ENCODE measurements at places on chromosomes 4 and X.

GRCh38 chrX:20144491-20144890 lies 2.9 kb upstream of the EIF1AX start:
- peak; percentile 56 for DNase-seq

GRCh38 chrX:1327651-1328304 lies 8.8 kb upstream of the IL3RA start:
- no peak for DNase-seq

DNA sequence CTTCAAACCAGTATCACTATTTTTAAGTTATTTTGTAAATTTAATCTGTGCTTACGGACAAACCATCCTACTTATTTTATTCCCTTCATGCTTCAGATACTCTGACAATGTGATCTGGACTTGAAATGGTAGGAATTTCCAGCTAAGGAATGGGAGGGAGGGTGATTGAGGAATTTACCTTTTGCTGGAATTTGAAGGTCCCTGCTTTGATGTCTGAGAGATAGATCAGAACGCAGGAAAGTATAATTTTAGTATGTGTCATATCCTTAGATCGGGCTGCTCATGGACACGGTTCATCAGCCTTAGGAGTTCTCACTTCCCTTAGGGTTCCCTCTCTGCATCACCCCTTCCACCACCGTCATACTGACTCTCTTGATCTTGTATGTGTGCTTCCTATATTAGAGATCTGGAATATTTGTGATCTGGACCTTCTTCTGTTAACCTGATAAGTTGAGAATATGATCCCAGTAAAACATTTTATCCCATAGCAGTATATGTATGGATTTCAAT lies 16.8 kb downstream of the OCRL start:
- no peak for DNase-seq

- DNase-seq, result peak; percentile 76
Observed at GRCh38 chrX:100085846-100086245, 324.2 kb downstream of the PCDH19 start.

DNA sequence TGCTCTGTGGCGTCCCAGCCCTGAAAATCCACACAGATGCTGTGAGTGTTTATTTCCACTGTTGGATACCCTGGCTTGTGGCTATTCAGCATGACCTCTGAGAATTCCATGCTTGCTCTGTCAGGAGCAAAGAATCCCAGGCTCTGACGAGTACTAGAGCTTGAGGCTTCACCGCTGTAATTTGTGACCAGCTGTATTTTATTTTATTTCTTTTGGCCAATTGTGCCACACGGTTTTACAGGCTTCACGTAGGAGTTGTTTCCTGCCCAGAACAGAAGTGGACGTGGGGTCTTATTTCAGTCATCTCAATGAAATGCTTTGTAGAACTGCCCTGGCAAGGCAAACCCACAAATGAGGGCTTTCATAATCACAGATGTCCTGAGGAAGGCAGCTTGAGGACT lies 69.4 kb upstream of the CLDN34 start:
- DNase-seq, result peak; percentile 84

- no peak for DNase-seq
Observed at GRCh38 chr4:48799157-48799556, 19.1 kb upstream of the FRYL start.

DNA sequence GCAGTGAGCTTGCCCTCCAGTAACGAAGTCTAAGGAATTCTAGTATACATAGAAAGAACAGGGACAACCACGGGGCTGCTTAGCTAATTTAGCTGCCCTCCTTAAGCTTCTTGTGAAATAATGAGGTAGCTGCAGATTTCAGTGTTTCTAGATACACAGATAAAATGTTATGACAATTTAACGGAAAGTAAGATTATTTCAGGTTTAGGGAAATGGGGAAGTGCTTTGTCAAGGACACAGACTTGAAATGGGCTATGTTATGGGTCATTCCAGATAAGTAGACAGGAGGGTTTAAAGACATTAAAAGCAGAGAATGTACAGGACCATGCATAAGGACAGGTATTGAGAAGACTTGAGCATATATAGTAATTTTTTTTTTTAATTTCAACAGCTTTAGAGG lies 34.2 kb upstream of the ZNF518B start:
- DNase-seq, result no peak

GRCh38 chr4:152579107-152579764 lies 43.3 kb upstream of the FBXW7 start:
- DNase-seq, result no peak

DNA sequence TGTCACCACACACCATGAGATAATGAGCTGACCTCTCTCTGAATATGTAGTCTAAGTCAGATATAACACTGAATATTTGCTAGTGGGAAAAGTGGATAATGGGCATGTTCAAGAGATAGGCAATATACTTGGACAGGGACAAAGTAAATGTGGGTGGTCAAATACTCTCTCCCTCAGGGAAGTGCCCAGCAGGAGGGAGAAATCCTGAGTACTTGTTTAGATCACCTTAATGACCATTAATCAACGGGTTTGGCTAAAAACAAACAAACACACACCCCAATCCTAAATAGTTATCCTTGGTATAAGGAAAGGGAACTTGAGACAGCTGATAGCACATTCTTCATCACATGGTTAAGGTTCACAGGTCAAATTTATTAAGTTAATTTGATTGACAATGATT lies 933.5 kb downstream of the C4orf33 start:
- DNase-seq, result no peak

GRCh38 chr4:37812713-37813112 lies 13.8 kb upstream of the PGM2 start:
- DNase-seq, result peak; percentile 63

GRCh38 chr4:168265327-168265726 lies 53.2 kb downstream of the DDX60 start:
- DNase-seq, result no peak

DNA sequence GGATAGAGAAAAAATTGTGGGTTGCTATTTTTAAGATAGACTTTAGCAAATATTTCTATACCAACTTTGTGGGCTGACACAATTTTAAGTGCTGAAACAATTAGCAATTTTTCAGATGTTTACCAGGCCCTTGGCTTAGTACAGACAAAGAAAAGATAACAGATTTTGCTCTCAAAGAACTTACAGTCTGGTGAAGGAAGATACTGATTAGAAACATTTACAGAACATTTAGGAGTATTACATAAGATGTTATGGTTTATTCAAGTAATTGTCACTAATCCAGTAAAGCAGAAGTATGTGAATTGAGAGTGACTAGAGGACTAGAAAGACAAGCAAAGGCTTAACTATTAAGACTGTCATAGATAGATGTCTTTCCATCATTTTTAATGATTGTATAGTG lies 35.3 kb upstream of the NDUFC1 start:
- no peak for DNase-seq

DNA sequence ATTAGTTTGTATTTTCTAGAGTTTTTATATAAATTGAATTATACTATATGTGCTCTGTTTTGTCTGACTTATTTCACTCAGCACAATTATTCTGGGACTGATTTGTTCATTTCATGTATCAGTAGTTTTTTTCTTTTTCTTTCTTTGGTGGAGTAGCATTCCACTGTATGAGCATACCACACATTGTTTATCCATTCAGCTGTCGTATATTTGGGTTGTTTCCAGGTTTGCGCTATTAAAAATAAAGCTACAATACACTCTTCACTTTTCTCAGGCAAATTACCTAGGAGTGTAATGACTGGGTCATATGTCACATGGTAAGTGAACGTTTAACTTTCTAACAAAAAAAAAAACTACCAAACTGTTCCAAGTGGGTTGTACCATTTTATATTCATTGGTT lies 9.6 kb upstream of the OTUD4 start:
- peak; percentile 15 for DNase-seq

DNA sequence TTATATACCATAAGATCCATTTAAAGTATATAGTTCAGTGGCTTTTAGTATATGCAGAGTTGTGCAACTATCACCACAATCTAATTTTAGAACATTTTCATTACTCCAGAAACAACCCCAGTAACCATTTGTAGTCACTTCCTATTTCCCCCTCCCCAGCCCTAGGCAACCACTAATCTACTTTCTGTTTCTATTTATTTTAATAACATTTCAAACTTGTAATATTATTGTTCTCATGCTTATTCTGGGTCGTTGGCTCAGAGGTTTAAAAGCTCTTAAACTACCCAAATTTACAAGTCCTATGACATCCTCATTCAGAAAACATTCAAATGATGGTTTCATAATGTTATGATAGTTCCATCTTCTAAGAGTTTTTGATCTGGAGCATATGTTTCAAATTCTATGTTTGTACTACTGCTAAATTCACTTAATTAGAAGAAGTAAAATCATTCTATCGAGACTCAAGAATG lies 18.4 kb downstream of the XIAP start:
- peak; percentile 58 for DNase-seq

GRCh38 chr4:96675416-96675815 lies 835.5 kb downstream of the PDHA2 start:
- no peak for DNase-seq

DNA sequence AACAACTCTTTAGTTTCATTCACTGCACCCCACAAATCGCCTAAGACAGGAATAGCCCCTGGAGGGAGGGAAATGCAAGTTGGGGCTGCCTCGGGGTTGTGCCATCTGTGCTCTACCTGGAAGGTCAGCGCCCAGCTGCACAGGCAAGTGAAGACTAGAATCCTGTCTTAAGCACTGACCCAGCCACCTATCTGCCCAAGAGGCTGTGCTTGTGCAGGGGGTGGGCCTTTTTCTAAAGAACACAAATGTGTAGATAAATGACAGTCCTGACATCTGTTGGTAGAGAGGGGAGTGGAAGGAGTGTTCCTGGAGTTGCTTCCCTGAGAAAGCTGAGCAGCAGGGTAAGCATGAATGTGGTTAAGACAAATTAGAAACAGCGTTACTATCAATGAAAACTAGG lies 15.7 kb downstream of the ZNF518B start:
- no peak for DNase-seq

DNA sequence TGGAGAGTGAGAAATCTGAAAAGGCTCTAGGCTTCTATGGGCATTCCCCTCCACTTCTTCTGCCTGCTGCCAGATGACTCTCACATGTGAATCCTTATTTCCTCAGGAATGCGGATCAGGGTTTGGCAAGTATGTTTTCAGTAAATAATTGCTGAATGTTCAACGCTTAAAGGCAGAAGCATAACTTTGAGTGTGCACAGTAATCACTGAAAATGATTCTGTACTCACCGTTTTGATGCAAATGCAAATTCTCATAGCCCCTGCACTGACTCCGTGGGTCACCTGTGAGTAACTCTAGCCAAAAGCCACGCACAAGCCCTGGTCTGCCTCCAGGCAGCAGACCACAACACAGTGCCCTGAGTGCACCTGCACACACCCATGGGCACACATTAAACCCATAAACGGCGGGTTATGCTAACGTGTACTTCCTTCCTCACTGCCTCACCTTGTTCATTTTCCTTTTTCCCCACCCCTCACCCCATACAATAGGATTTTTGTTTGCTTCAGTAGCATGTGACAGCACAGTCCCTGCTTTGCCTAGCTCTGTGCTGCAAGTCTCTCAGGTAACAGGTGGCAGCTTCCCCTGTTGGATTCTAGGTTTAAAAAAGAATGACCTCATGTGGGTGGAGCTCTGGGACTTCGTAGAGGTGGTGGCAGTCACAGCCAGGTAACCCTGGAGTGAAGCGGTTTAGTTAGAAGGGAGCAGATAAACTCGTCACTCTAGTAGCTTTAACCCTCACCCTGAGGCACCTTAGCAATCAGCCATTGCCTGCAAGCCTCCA lies at the start of gene ARHGEF38:
Gene ARHGEF38, plus strand, starts transcription at position 656 of the 782 bp plus-strand sequence. CDS start 146 bp downstream, outside the sequence.
- no peak for DNase-seq

DNA sequence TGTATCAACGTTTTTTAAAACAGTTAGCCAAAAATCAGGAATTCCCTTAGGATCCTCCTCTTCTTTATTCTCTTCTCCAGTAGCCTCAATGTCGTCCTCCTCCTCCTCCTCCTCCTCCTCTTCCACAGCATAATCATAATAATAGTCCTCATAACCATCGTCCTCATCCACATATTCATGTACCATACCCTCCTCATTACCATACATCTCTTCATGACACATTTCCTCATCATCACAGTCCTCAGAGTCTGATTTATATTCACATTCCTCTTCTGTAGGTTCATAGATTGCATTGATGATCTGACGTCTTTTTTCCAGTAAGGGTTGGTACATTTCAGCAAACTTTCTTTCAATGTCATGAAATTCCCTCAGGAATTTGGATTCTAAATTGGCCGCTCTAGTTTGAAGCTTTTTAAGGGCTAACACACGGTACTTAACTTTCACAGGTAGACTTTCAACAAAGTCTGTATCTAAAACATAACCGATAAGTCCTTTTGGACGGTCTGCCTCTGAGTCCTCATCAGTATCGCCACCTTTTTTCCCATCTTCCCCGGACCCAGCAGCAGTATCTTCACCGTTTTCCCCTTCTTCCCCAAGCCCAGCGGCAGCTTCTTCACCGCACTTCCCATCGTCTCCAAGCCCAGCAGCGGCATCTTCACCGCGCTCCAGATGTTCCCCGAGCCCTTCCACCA lies 771 bp downstream of the NAP1L2 start:
- DNase-seq, result no peak

GRCh38 chr4:1763550-1764080 lies 29.5 kb upstream of the FGFR3 start:
- DNase-seq, result peak; percentile 43

DNA sequence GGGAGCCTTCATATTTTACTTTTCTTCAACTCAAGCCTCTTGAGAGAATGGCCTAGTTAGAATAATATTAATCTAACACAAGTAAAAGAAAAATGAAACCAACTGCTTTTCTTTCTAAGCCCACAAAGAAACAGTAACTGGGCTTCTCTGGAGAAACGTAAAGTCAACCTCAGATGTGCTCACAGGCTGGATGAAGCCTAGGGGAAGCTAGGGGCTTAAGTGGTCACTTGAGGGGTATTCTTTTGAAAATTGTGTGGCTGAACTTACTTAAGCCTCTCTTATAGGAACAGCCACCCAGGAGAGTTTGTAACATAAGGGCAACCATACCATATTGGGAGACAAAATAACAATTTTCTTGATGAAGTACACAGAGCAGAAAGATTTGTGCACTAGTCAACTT lies 279.0 kb downstream of the SPRY1 start:
- DNase-seq, result no peak

GRCh38 chrX:74340051-74340450 lies 36.1 kb downstream of the ZCCHC13 start:
- no peak for DNase-seq

DNA sequence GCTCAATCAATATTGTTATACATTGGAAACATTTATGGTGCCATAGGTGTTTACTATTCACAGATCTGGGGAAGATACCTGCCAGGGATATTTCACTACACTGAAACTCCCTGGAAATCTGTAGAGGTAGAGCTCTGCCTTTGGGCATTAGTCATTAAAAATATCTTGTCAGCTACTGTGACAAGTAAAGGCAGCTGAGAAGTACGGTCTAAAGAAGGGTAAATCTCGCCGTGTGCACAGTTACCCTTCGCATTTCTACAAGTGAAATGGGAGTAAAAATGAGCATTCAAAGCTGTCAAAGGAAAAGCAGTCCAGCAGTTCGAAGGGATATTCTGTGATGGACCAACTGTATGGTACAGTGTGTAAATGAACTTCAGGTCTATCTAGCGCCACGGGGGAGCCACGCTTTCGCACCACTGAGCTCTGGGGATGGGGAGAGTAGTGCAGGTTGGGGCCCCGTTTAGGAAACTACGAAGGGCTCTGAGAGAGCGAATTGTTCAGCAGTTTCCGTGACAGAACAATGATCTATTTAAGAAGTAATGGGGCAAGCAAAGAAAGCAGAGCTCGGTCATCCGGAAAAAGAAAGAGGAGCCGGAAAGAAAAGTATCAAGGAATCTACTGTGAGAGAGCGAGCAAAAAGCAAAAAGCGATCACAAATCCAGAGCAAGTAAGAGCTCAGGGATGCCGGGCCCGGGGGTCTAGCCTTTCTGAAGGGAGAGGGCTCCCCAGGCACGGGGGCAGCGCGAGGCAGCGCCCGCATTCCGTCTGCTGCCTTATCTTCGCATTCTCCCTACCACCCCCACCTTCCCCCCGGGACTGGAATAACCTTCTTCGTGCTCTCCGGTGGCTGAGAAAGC lies 646 bp downstream of the TIGD4 start:
- DNase-seq, result peak; percentile 13

- no peak for DNase-seq
Observed at GRCh38 chrX:118528071-118528737, 32.6 kb downstream of the DOCK11 start.

Measured in fibroblast of skin of right quadriceps (primary cell).